ENCODE measurements at places on chromosomes 13 and 19.
A peak's percentile ranks its signal among the peaks of the same experiment; 100 is the strongest.

- no peak for DNase-seq
Observed at GRCh38 chr13:80334597-80335260, 6.2 kb downstream of the SPRY2 start.

- DNase-seq: peak; percentile 33
Observed at GRCh38 chr13:63124863-63125262, 1709.2 kb upstream of the PCDH20 start.

DNA sequence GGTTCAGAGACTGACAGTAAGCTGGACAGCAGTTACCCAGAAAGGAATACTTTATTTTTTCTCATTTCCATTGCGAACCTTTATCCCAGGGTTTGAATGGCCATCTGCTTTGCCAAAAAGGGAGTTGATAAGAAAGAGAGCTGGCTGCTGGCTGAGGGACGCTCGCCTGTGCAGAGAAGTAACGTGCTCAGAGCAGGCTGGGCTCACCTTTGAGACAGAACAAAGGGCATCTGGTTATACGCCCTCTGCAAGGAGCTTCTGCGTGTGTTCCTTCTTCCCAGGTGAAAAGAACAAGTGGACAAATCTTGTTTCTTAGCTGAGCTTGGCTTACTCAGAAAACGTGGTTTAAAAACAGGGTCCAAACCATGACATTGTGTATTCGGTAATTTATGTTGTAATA is 47.4 kb downstream of the EFNB2 start:
- no peak for DNase-seq

DNA sequence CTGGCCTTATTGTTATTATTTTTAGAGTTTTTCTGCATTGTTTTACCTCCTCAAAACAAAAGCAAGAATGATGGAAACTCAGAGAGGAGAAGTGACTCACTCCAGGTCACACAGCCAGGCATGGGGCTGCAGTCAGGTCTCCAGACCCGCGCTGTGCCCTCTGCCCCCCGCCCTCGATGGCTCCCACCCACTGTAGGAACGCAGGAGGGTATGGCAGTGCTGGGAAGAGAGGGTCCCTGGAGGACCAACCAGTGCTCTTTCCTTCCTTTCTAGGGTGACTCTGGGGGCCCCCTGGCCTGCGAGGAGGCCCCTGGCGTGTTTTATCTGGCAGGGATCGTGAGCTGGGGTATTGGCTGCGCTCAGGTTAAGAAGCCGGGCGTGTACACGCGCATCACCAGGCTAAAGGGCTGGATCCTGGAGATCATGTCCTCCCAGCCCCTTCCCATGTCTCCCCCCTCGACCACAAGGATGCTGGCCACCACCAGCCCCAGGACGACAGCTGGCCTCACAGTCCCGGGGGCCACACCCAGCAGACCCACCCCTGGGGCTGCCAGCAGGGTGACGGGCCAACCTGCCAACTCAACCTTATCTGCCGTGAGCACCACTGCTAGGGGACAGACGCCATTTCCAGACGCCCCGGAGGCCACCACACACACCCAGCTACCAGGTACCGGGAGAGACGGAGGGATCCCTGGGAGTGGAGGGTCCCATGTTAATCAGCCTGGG is 5.6 kb downstream of the TIMM13 start:
- DNase-seq: no peak

- peak; percentile 100 for DNase-seq
Observed at GRCh38 chr19:55339105-55339888, at the start of gene KMT5C. TSS of gene KMT5C (plus strand) at chr19:55339876. CDS start at chr19:55341937, 2,061 bp downstream.

- no peak for DNase-seq
Observed at GRCh38 chr13:77415253-77416071, 88.6 kb upstream of the MYCBP2 start.

DNA sequence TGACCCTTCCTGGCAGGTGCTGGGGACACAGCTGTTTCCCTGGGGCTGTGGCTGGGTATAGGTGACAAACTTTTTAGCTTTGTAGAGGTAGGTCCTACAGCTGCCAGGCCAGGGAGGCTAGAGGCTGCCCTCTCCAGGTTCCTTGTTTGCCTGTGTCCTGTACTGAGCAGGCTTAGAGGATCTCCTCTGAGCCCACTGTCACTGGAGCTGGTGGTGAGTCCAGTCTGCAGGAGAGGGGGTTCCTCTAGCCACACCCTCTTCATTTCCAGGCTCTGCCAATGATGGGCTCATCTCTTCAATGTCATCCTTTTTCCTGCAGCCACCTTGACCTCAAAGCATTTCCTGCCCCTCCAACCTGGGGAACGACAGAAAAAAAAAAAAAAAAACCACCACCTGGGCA is 12.6 kb upstream of the RAB11B start:
- no peak for DNase-seq

GRCh38 chr19:48568345-48568886 is 16.4 kb downstream of the SULT2B1 start:
- DNase-seq: no peak

GRCh38 chr19:50777830-50778303 is 7.6 kb downstream of the GPR32 start:
- DNase-seq: no peak

- no peak for DNase-seq
Observed at GRCh38 chr13:41816057-41816456, 144.9 kb downstream of the VWA8 start.

GRCh38 chr19:49094505-49095482 is 9.5 kb downstream of the SNRNP70 start:
- no peak for DNase-seq

- DNase-seq: no peak
Observed at GRCh38 chr19:18208098-18208951, 4.5 kb upstream of the RAB3A start.

- no peak for DNase-seq
Observed at GRCh38 chr13:44171156-44171555, 202.5 kb upstream of the SERP2 start.

DNA sequence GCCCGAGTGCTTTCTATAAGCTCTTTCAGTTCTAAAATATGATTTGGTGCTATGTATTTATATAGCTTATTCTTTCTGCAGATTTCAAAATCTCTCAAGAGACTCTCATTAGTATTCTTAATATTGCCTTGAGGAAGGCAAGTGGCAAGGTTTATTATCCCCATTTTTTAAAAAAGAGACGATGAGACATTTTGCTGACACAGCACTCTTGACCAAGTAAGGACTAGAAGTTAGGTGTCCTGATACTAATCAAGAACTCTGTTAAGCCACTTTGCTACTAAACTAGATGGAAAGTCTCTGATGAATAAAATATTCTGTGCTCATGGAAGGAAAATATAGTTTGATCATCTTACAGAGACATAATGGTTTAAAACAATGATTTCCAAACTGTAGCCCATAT is 164.7 kb downstream of the MZT1 start:
- no peak for DNase-seq

All from NCI-H2081 (cell line).